Activated effector memory CD4-positive, alpha-beta T cell treated with Interleukin-2 at 50 U/mL for 16 hours (primary cell): ENCODE measurements at places on chromosomes 2 and 18.

DNA sequence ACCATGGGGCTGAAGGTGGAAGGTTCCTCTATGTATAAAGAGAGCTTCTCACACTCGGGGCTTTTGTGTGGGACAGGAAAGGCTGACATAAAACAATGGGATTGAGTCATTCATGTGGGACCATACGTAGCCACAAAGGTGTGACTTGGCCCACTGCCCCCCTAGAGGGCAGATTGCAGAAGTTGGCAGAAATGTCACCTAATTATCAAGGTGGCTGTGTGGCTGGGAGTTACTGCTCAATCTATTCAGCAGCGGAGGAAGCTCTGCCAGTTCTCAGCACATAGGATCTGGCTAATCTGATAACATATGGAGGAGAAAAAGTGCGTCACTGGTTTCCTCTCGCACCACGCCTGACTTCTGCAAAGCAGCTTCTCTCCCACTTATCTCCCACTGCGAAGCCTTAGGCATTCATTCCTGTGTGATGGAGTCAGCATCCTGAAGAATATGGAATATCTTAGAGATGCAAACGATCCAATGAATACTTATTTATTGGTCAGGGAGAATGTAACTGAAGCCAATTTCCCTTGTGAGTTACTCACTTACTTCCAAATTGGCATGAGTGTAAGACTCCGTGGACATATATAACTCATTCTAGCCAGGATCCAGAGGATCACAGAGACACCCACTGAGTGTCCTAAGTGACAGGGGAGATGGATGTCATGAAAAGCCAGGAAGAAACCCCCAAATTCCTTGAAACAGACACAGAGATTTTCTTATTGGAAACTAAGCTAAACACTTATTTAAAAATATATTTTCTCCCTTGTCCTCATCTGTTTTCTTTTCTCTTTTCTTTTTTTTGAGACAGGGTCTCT lies 344.8 kb downstream of the TGIF1 start:
- DNase-seq = no peak

GRCh38 chr18:74378179-74378682 lies 62.6 kb downstream of the C18orf63 start:
- DNase-seq = no peak

GRCh38 chr18:60982329-60982695 lies 350.9 kb upstream of the CDH20 start:
- no peak for DNase-seq

GRCh38 chr2:46072101-46072820 lies 224.9 kb upstream of the EPAS1 start:
- no peak for DNase-seq

DNA sequence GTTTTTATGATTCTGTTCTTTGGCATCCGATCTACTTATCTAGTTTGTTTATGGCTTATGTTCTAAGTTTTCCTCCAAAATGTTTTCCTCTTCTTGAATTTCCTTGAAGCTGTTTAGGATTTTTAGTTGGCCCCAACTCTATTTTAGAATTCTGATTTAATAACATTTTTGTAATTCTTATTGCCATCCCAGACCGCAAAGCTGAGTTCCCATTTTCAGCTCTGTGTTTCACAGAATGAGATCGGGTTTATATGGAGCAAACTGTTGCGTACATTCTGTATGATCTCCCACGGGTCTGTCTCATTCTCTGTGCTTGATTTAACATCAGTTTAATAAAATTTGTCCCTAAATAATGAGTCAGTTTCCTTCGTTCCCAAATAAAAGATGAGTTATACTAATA lies 59.3 kb downstream of the DPP4 start:
- no peak for DNase-seq

DNA sequence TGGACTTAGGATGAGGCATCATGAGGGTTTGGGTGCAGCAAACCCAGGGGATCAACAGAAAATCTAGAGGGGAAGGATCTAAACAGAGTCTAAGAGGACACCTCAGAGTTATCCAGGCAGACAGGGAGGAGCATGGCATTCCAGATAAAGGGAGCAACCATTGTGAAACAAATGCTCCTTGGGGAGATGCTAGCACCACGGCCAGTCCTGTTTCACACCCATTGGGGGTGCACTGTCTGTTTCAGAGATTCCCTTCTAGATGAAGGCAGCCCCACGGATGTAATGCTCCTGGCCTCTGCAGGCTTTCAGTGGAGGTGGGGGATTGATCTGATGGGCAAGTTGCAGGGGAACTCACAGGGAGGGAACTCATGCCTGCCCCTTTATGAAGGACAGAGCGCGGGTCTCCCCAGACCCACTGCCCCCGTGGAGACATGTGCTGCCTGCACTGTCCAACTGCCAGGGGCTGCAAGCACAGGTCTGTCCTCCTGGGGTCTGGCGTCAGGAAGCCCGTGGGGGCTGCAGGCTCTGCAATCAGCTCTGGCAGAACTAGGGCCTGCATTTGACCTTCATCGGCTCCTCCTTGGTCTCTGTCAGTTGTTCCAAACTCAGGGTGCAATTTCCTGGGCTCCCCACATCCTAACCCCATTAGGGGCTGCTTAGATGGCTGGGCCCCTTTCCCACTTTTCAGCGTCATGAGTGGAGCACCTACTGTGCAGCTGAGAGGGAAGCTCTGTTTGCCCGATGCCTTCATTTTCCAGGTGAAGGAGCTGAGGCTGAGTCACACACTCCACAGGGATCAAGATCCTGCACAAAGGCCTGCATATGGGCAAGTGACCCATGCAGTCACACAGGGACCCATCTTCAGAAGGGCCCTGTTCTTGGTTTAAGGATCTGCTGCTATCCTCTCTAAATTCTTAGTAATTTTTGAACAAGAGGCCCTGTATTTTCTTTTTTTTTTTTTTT lies 163.4 kb downstream of the ARL4C start:
- DNase-seq = no peak

DNA sequence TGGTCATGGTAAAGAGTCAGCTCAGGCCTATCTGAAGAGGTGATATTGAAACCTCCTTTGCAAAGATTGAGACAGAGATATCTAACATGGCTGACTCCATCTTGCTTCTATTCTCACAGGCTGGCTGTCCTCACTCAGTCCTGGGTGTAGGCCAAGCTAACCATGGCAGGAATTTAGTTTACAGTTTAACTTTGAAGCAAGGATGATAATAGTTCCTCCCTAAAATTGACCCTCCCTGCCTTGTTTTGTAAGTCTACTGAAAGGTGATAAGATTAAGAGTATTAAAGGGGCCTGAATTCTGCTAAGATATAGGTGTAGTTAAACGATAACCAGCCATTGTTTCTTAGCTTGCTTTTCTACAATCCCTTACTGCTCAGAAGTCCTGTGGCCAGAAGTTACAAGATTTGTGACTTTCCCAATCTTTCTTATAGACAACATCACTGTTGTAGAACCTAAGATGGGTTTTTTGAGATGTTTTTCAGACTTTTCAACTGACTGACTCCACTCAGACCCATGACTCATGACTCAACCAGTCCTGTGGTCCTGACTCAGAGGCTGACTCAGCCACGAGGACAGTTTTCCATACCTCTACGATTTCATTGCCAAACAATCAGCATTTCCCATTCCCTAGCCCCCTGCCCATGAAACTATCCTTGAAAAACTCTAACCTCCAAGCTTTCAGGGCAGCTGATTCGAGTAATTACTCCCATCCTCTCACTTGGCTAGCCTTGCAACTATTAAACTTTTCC lies 195.7 kb upstream of the SESTD1 start:
- no peak for DNase-seq

DNA sequence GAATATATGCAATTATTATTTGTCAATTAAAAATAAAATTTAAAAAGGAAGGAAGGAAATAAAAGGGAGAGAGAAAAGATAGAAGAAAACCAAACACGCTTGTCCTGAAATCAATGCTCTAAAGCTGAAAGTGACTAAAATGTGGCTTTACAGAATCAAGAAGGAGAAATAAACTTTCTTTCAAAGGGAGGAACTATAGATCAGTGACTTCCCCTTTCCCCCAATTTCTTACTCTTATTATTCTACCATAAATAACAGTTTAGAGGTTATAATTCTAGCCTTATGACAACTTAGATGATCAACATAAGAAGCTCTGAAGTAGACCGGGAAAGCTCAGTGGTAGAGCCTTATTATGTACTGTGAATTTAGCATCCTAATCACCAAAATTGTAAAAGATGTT lies 122.5 kb downstream of the ARHGAP15 start:
- DNase-seq = no peak

DNA sequence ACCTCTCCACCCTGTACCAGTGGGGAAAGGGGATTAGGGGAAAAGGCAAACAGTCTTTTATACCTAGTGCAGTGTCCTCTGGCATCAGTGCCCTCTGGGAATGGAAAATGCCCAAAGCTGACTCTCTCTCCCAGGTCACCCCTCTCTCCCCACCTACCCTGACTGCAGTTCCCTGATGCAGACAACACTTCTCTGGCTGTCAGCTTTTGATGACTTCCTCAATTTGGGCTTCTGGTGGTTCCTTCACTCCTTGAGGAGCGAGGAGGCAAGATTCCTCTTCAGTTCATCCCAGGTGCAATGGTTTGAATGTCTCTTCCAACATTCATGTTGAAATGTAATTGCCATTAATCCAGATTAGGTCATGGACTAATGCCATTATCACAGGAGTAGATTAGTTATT lies 19.7 kb upstream of the PPM1B start:
- DNase-seq = no peak

GRCh38 chr18:75211953-75212750 lies 1.6 kb downstream of the TSHZ1 start:
- DNase-seq = no peak

DNA sequence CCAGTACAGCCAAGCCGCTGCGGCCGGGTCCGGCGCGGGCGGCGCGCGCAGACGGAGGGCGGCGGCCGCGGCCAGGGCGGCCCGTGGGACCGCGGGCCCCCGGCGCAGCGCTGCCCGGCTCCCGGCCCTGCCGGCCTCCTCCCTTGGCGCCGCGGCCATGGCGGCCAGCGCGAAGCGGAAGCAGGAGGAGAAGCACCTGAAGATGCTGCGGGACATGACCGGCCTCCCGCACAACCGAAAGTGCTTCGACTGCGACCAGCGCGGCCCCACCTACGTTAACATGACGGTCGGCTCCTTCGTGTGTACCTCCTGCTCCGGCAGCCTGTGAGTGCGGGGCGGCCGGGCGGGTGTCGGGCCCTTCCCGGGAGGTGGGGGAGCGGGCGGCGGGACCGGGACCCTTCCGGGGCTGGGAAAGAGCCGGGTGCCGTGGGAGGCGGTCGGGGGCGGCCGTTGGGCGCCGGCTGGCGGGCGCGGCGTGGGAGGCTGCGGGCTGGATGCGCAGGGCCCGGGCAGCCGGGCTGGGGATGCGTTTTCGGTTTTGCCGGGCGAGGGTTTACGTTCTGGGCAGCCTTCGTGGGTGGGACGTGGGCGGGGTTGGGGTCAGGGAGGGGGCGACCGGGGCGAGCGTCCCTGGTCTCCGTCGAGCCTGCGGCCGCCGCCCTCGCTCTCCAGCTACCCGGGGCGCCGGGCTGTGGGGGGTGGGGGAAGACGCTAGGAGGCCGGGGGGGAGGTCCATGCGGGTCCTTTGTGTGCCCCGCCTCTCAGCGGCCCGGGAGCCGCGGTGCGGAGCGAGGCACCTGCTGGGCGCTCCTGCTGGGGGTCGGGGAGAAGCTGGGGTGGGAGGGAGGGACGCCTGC lies 537 bp downstream of the AGFG1 start:
- DNase-seq = no peak

DNA sequence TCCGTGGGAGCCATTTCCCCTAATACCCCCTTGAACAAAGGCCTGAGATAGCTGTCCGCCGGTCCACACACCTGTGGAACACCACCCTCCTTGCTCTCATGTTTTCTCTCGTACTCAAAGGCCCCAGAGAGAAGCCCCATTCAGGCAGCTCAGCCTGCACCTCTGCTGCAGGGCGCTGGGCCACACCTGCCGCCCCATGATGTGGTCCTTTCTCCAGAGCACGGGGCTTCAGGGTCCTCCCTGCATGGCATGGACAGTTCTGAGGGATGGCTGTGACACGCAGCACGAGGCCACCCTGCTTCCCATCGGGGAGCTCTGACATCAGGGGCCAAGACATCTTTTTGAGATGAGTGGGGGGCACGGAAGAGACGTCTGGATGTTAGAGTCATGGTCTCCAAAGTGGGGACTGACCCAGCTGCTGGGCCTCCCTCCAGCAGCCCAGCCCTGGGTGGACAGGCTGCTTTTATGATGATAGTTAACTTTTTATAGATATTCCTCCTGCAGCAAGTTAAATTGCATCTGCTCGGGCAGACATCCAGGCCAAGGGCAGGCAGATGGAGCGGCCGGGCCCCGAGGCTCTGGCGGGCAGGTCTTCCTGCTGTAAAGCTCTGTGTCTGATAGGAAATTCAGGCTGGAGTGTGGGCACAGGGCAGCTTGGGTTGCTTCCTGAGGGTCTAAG lies 56.7 kb downstream of the SDC1 start:
- no peak for DNase-seq

DNA sequence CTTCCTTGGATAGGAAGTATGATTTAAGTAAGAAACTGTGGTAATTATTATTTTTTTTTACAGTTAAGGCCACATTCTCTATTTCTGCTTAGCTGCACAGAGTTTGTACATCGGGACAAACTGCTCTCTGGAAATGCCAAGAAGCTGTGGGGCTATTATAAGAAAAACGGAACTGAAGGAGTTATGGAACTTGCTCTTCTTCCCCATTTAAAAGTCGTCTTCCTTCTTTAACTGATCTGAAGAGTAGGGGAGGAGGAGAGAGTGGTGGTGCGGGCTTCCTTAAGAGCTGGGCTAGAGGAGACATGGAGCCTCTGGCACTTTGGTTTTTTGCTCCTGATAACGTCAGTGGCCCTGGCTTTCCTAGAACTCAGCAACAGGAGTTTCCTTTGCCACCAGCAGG lies 54.4 kb downstream of the RAB31 start:
- DNase-seq = no peak

DNA sequence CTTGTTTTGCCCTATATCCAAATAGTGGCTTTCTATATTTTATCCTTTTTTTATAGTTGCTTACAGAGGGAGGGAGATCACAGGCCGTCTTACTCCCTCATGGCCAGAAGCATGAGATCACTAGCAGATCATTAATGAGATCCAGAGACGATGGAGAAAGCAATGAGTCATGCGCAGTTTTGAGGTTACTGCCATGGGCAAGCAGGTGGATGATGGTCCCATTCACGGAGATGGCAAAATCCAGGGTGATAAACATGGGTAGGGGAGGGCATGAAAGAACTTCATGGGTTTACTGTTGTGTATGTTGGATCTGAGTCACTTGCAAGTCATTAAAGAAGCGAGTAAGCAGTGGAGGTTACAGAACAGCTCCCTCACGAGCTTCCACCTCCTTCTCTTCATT lies 60.4 kb downstream of the C18orf63 start:
- DNase-seq = no peak

GRCh38 chr18:34128436-34128835 lies 96.3 kb downstream of the NOL4 start:
- DNase-seq = no peak

DNA sequence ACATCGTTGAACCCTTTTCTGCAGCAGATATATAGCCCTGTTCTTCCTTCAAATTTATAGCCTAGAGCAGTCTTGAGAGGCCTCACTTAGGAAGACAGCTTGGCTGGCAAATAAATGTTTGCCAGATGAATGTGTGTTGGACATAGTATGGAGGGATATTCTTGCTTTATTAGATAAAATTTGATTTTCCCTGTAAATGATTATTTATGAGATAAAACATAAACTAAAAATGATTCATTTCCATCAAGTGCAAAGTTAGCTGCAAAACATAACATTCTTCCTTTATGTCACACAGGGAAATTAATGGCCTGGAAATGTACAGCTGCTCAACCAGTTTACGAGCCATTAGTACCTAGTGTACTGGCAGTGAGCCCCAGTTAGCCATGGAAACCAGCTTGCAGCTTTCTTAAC lies 82.5 kb downstream of the LIMS1 start:
- DNase-seq = no peak

- no peak for DNase-seq
Observed at GRCh38 chr2:102753563-102754159, 8.2 kb upstream of the TMEM182 start.

GRCh38 chr2:5410991-5411700 lies 281.0 kb upstream of the SOX11 start:
- DNase-seq = no peak
